Activated CD4-positive, alpha-beta T cell treated with anti-CD3 and anti-CD28 coated beads, Interleukin-2, amount 50 U/mL, for 1 hour (primary cell): ENCODE measurements at places on chromosomes 4 and X.

GRCh38 chr4:38590046-38590445 is 74.0 kb upstream of the KLF3 start:
- DNase-seq: no peak

DNA sequence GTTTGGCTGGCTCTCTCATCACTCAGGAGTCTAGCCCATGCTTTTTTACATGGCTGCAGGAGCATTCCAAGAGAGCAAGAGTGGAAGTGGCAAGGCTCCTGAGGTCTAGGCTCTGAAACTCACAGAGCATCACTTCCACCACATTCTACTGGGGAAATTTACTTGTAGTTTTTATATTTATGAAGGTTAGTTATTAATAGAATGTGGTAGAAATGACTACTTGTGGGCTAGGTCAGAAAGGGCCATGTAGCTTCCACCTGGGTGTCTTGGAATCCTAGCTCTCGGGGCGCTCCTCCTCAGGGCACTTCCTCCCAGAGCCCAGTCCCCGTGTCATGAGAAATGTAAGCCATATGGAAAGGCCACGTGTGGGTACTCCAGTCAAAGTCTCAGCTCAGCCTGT is 127.0 kb upstream of the CASK start:
- no peak for DNase-seq

DNA sequence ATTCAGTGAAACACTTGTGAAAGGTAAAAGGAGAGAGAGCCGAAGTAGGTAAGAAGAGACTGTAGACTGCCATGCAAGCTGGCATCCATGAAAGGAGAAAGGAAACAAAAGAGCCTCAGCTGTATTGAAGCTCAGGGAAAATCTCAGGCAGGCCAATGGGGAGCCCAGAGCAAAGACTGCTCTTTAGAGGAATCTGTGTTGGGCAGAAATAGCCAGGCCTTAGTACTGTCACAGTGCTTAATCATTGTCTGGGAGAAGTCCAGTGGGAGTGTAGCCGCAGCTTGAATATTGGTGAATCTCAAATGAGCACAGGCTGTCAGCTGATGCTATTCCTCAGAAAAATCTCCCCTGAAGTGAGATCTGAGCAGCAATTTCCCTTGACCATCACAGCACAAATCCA is 27.6 kb downstream of the CYLC1 start:
- no peak for DNase-seq

- DNase-seq: no peak
Measured at GRCh38 chr4:54620773-54621172, 37.0 kb upstream of the KIT start.

GRCh38 chr4:99857307-99857706 is 36.9 kb downstream of the LAMTOR3 start:
- DNase-seq: no peak

DNA sequence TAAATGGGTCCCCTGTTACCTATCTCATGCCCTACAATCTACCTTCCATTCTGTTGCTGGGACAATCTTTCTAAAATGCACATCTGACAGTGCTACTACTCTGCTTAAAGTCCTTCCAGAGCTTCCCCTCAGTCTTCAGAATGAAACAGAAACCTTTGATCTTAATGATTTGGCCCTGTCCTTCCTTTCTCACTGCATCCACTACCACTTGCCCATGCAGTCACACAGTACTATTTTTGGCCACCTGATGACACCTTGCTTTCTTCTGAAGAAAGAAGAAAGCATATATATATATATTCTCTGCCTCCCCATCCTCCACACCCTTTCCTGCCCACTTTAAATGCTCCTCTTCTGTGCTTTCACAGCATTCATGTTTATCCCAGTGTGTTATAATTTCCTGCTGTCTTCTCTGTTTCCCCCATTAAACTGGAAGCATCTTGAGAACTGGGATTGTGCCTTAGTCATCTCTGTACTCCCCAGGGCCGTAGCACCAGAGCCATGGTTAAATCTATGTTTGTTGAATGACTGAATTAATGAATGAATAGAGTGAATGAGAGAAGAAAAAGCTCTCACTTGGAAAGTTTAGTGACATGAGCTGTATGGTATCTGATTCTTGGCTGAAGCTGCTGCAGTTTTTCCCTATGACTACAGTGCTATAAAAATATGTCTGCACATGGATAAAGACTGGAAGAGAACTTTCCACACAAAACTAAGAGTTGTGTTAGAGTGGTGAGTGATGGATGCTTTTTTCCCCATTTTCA is 56.2 kb downstream of the RTL9 start:
- no peak for DNase-seq

- DNase-seq: no peak
Measured at GRCh38 chrX:107272431-107272921, 66.1 kb downstream of the DNAAF6 start.

- no peak for DNase-seq
Measured at GRCh38 chrX:123960956-123961267, 594 bp upstream of the STAG2 start.

GRCh38 chr4:44221407-44221806 is 227.2 kb downstream of the KCTD8 start:
- no peak for DNase-seq

DNA sequence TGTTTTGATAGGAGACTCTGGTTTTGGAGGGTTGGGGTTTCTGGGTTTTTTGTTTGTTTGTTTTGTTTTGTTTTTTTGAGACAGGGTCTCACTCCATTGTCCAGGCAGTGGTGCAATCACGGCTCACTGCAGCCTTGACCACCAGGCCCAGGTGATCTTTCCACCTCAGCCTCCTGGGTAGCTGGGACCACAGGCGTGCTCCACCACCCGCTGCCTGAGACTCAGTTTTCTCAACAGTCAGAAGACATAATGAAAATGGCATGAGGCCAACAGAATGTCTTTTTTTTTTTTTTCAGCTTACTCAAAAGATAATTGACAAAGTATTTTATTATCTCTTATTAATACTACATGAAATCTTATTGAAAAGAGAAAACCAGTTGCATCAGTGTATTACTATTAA is 32.4 kb downstream of the TNIP2 start:
- DNase-seq: no peak

GRCh38 chrX:130799393-130799792 is 103.6 kb downstream of the ENOX2 start:
- DNase-seq: no peak

GRCh38 chr4:142883040-142883832 is 37.1 kb upstream of the INPP4B start:
- DNase-seq: no peak

DNA sequence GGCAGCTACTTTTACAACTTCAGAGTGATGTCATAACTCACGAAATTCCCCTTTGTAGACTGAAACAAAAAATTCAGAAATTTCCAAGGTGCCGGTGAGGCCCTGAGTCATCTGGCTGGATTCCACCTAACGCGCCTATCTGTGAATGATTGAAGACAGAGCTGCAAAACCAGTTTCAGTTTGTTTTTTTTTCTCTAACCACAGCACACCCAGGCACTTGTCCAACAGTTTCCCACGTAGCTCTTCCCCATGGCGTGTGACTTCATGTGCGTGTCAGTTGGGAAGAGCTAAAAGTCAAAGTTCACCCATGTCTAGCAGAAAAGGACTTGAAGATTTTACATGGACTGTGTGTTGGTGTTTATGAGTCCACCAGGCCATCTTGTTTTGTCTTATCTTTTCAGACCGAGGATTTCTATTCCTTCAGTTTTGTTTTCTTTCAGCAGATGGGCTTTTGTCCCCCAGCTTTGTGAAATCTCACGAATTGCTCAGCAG is 16.4 kb downstream of the TCEANC start:
- DNase-seq: peak; percentile 45

GRCh38 chr4:17584521-17585213 is 7.7 kb downstream of the LAP3 start:
- no peak for DNase-seq

GRCh38 chr4:76023389-76023788 is at the start of gene CXCL10:
Gene CXCL10, minus strand, starts transcription at chr4:76023497. Its CDS starts 66 bp downstream, at chr4:76023431.
- no peak for DNase-seq

DNA sequence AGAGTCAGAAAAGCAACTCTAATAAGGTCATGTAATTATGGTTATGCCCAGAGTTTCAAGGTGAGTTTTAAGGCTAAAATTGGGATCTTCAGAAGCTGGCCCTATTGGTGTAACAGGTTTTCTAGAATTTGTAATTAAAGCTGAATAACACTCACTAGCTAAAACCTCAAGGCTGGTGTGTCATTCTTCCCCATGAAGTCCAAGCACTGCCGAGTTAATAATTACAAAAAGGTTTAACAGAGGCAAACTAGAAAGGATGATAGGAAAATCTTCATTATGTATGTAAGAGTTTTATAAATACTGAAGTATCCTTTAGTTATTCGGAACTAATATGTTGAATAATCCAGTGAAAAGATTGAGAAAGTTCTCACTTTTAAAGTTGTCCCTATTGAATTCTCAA is 34.3 kb downstream of the MXRA5 start:
- DNase-seq: no peak

DNA sequence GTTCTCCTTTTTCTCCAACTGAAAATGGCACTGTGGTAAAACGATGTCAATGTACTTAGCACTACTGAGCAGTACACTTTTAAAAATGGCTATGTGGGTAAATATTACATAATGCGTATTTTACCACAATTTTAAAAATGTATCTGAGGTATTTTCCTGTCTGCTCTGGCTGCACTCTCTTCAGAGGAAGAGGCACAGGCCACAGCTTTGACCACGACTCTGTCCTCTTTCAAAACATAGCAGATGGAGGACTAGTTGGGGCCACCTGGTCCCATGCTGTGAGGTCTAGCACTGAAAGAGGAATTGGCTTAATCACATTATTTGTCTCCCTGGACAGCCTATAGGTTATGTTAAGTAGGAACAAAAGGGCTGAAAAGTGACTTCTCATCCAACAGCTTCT is 5.2 kb downstream of the KCNE5 start:
- DNase-seq: no peak

DNA sequence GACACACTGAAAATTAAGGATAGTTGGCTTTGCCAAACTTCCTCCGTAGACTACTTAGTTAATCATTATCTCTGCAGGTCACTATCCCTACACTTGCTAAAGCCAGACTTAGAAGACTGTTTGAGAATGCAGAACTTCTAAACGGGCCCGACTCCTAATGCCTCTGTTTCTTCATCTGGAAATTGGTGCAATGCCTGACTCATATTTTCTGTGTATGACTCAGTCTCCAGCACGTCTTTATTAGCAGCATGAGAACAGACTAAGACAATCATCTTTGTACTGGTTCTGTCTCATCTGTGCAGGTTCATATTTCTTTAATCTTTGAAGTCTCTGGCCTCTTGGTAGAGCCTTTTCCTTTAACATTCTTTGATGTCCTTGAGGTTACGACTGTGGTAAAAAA is 411.9 kb upstream of the ACTRT1 start:
- DNase-seq: no peak

GRCh38 chr4:56622176-56622575 is 58.9 kb downstream of the HOPX start:
- no peak for DNase-seq

DNA sequence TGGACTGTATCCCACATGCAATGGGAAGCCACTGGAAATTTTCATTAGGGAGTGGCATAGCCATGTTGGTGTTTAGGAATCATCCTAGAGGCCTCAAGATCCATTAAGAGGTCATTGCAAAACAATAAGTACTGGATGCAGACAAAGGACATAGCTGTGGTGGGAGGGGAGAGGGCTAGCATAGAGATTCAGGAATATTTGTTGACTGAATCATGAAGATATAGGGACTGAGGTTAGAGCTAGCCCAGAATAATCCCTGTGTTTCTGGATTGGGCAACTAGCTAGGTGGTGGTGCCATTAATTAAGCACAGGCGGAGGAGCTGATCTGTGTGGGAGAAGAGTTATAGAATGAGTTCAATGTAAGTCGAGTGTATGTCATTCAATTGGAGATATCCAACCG is 135.0 kb downstream of the RAB28 start:
- DNase-seq: no peak
